Activated T-helper 1 cell treated with anti-CD3 and anti-CD28 coated beads, Interleukin-12 subunit alpha, Interleukin-12 subunit beta, Interleukin-2, Interleukin-4 antibody, amounts not matched to agents 30 ng/mL and 10 ng/mL and 1 ng/mL, durations not matched to agents 14 hours and 24 hours and 36 hours (primary cell): ENCODE measurements at places on chromosomes 7 and 10. TPM values are rescaled to one million over a fixed set of nuclear protein-coding genes. Genes with fewer than 3 reads are reported as not detected.

DNA sequence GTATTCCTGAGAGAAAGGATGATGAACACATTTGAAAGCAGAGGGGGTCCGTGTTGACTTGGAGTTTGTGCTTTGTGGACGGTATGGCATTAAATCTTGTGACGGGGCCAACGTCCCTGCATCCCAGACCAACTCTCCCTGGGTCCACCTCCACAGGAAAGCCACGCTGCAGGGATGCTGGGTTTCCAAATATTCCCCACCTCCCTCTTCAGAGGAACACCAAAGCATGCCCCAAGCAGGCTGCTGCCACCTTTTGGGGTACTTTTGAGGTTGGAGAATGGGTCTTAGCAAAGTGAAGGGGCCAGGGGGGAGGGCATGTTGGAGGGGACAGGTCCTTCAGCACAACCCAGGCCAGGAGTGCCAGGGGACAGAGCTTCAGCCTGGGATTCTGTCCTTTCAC is 504.4 kb downstream of the TCERG1L start:
- no peak for DNase-seq

GRCh38 chr10:91575044-91575610 is 57.7 kb downstream of the PPP1R3C start:
- no peak for DNase-seq

GRCh38 chr7:45267262-45267661 is 109.7 kb downstream of the RAMP3 start:
- DNase-seq, result no peak

DNA sequence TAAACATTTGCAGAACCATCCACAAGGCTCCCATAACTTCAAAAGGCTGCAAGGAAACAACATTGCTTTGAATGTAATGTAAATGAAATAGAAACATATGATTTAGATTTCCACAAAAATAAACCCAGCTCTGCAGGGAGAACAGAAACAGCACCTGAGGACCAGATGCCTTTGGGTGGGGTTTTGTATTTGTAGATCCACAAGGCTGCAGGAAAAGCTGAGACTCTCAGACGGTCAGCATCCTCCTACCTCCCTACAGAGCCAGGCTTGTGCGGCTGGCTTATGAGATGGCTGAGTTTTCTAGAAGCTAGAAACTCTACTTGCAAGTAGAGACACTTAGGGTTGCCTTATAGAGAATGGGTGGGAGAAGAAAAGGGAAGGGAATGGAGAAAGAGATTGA is 49.8 kb downstream of the FAM107B start:
- no peak for DNase-seq

BHLHA15 gene
- total RNA-seq, result 0.57 and 0.73 TPM in 2 replicates

TLL2 gene
- total RNA-seq, result 0.07 TPM in 1 of 2 replicates, not detected in the other

DNA sequence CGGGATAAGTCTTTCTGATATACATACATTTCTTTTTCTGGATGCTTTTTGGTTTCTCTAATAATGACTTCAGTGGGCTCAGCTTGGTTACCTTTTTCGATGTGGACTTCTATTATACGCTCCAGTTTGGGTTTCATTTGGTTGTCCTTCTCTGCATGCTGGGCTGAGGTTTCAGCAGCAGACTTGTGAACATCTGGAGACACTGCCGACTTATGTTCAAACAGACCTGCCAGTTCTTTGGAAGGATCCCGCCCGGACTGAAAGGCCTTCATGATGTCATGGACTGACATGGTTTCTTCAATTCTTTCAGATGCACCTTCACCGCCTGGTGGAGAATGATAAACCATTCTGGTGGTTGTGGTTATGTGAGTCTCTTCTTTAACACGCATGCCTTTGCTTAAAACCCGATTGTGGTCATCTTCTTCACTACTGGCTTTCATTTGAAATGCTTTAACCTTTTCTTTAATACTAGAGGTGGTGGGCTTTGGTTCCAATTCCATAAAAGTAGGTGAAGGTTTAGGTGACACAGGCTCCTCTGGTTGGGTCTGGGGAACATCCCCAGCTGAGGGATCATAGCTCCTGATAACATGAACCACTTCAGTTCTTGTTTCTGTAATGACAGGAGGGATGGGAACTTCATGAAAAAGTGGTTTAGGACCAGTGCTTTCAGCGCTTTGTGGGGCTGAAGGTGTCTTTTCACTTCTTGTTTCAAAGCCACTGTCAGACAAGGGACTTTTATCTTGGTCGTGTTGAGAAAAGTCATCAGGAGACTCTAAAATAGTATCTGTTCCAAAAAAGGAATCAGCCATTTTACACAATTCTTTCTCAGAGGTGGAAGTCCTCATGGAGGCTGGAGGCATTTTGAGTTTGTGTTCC is 167.7 kb upstream of the CCDC6 start:
- DNase-seq, result no peak

AGAP5 gene
- 10.2 and 11.0 TPM in 2 replicates for total RNA-seq

GRCh38 chr7:133794479-133794878 is 332.7 kb upstream of the LRGUK start:
- no peak for DNase-seq

DNA sequence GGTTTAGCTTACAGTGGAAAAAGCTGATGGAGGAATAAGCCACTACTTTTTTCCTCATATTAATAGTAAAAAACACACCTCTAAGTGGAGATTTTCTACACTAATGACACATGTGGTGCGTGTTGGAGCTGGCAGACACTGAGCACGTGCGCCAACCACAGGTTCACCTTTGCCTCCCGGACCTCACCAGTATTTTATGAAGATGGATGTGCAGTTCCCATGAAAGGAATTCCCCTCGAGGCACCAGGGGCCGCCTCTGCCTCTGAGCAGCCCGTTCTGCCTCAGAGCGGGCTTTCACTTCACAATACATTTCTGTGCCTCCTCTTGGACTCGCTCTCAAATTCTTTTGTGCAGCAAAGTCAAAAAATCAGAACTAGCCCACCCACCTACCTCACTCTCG is 477.5 kb upstream of the ADARB2 start:
- DNase-seq, result no peak

DNA sequence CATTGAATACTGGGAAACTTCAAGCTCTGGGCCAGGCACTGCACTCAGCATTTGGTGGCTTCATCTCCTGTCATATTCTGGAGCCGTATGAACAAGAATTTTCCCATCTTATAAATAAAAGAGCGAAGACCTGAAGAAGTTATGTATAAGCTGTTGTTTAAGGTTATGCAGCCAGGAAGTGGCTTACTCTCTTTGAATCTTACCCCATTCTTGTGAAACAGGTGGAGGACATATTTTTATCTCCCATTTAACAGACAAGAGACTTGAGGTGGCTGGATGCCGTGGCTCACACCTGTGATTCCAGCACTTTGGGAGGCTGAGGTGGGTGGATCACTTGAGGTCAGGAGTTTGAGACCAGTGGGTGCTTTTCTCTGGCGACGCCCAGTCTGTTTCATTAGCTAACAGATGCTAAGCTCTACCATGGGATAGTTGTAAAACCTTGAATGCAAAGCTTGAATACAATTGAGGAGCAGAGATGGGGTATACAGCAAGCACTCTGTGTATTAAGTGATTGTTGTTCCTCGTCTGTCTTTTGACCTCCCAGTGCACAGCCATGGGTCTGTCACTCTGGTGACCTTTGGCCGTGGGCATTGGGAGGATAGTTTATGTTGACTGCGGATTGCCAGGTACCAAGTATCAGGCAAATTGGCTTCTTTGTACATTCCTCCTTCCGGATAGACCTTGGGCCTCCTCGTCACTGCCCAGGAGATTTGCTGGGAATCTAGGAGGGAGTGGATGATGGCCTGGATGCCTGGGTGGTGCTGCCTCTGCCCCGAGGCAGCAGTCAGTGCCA is 85.8 kb downstream of the GRK5 start:
- no peak for DNase-seq

GRCh38 chr7:70646536-70647248 is 485.3 kb upstream of the GALNT17 start:
- DNase-seq, result no peak

DNA sequence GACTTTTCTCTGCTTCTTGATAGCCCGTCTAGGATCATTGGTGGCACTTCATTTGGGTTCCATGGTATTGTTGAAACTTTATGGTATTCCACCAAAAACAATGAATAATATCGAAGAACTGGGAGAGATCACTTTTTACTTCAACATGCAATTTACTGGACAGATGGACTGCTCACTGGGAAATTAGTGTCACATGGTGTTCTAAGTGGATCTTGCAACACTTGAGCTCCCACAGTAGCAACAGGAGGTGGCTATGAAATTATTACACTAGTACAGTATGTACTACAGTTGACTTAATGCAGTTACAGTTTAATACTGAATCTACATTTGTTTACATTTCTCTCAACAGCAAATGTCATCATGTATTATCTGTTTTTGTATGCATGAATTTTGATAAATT is 997.3 kb downstream of the REEP3 start:
- no peak for DNase-seq

VSTM4 gene
- 0.20 and 0.23 TPM in 2 replicates for total RNA-seq

FAM180A gene
- total RNA-seq, result not detected in 2 replicates

- no peak for DNase-seq
Observed at GRCh38 chr10:27504808-27505460, 830 bp downstream of the RAB18 start.

DNA sequence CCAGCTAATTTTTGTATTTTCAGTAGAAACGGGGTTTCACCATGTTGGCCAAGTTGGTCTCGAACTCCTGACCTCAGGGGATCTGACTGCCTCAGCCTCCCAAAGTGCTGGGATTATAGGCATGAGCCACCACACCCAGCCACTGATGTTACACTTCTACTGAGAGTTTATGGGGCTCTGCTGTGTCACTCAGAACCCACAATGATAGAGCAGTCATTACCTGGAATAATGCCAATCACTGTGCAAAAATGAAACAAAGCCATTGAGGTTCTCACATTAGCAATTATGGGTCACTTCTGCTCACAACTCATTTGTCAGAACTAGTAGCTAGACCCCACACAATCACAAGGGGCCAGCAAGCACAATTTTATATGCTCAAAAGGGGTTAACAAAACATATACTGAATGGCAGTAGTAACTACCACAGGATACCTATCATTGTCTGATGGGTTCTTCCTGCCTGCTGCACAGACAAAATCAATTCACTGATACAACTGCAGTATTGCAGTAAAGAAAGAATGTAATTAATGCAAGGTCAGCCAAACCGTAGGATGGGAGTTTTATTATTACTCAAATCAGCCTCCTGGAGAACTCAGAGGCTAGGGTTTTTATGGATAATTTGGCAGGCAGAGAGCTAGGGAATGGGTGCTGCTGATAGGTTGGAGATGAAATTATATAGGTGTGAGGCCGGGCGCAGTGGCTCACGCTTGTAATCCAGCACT is 72.1 kb upstream of the TRIM24 start:
- DNase-seq, result no peak

MYL10 gene
- not detected in 2 replicates for total RNA-seq

DNA sequence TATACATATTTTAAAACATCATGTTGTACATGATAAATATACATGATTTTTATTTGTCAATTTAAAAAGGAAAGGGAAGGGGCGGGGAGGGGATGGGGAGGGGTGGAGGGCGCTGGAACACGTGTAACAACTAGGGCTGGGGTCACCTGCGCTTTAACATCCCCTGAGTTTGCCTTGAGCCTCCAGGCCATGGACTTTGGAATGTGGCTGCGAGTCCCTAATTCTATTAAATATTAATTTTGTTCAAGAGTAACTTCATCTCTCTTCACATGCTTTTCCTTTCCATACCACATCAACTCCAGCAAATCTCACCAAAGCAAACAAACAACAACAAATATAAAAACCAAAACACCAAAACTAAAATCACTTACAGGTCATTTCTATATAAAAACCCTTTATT is 10.6 kb downstream of the IFIT5 start:
- no peak for DNase-seq

CTTNBP2 gene
- total RNA-seq, result not detected in 2 replicates

GRCh38 chr7:5173496-5173895 is 16.5 kb upstream of the WIPI2 start:
- no peak for DNase-seq

GRCh38 chr10:126042354-126042753 is 146.0 kb downstream of the FANK1 start:
- DNase-seq, result no peak

UPK3B gene
- total RNA-seq, result 1.1 and 1.2 TPM in 2 replicates

CASTOR2 gene
- 6.3 and 6.4 TPM in 2 replicates for total RNA-seq

SAMD9 gene
- 11.5 and 11.8 TPM in 2 replicates for total RNA-seq

- no peak for DNase-seq
Observed at GRCh38 chr10:13340068-13340467, 8.0 kb downstream of the SEPHS1 start.

- no peak for DNase-seq
Observed at GRCh38 chr10:53003094-53003493, 230.5 kb upstream of the MBL2 start.

DNA sequence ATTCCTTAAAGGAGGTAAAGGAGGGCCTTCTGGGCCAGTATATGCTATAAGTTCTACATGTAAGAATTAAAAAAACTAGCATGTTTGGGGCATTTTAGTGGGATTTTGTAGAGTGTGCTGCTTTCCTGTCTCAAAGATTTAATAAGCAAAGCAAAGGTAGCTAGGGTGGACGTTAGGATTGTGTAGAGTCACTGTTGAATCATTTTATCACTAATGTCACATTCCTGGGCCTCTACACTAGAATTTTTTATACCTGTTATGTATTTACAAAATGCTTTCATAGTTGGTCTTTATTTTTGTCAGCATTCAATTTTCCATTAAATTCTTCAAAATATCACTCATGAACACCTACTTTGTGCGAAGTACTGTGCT is 139.4 kb upstream of the PHYHIPL start:
- DNase-seq, result no peak

DNA sequence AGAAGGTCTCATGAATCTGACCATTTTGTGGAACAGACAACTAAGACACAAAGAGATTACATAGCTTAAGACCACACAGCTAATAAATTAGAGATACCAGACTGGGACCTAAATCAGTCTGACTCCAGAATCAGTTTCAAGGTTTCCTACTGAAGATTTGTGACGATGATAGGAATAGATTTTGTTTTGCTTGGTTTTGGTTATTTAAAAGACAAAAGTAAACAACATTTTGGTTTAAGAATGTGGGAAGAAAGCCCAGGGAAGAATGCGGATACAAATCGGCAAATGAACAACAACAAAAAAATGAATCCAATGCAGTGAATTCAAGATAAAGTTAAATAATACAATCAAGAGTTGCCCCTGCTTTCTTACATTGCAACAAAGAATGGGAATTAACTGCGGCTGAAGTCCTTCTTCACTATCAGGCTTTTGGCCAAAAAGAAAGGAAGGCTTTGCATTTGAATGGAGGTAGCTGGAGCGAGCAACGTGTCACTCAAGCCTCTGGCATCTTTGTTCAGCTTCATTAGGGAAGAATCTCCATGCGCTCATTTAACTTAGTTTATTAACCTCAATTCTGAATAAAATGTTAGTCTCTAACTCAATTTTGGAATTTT is 210.8 kb downstream of the ADAM12 start:
- no peak for DNase-seq

GRCh38 chr10:34045571-34046190 is 711.2 kb upstream of the NRP1 start:
- no peak for DNase-seq

- DNase-seq, result no peak
Observed at GRCh38 chr10:27457966-27458365, 46.1 kb upstream of the RAB18 start.

- no peak for DNase-seq
Observed at GRCh38 chr7:104973227-104973626, 40.8 kb upstream of the KMT2E start.
